Fibroblast of villous mesenchyme (primary cell): ENCODE measurements at places on chromosomes 1 and 21. TPM values are rescaled to one million over a fixed set of nuclear protein-coding genes. Genes with fewer than 3 reads are reported as not detected.

- no peak for DNase-seq
Measured at GRCh38 chr21:44392916-44393315, 39.5 kb downstream of the TRPM2 start.

DNA sequence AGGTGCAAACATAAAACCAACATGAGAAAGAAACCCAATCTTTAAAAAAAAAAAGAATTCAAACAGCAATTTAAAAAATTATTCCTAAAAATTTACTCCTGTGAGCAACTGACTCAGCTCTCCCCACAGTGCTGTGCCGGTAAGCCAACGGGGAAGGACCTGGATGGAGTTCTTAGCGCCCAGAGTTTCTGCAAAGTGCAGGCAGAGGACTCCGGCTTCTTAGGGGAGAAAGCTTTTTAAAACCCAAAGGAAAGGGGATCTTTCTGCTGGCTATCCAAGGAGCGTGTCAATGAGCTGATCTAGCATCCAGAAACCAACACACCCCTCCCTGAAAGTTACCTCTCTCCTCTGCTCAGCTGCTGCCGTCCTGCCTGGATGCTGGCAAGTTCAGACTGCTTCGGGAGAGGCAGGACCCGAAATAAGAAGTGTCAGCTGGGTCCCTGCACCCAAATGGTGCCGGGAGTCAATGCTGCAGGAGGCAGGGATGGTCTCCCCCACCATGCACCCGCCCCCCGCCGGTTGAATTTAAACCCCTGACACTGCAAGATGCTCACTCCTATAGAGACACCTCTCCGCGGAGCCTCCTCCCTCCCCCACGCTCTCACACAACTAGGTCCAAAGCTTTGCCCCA, 32.2 kb upstream of the H6PD start:
- peak; percentile 38 for DNase-seq

GRCh38 chr21:29033871-29034270, 9.4 kb downstream of the USP16 start:
- peak; percentile 36 for DNase-seq

Gene MATN1
- total RNA-seq, result not detected in 2 replicates

Gene KMO
- under 0.01 TPM in 1 of 2 replicates, not detected in the other for total RNA-seq

DNA sequence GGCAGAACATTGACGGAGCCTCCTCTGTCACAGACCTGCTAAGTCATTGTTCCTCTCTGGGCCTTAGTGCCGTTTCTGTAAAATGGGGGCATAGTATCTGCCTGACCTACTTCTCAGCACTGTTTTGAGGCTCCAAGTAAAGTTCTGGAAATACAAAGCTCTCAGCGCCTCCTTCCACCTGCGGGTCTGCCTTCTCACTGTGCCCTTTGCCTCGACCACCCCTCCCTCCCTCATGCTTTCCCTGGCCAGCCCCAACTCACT, 15.4 kb upstream of the WASF2 start:
- no peak for DNase-seq

- no peak for DNase-seq
Measured at GRCh38 chr21:24179110-24179509, 1428.2 kb downstream of the MRPL39 start.

DNA sequence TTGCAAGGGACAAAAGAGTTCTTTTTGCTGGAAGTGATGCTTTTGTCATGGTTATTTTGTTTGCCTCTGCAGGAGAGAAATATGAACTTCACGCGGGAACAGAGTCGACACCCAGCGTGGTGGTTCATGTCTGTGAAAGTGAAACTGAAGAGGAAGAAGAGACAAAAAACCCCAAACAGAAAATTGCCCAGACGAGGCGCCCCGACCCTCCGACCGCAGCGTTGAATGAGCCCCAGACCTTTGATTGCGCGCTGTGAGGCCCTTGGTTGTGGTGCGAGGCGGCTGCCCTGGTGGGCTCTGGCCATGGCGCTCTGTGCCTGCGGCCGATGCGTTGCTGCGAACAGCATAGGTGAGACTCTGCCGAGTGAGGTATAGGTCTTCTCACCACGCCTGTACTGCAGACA, 20.9 kb upstream of the NCMAP start:
- DNase-seq, result no peak

- DNase-seq, result no peak
Measured at GRCh38 chr1:117389284-117389683, 22.0 kb downstream of the MAN1A2 start.

Gene BEST4
- not detected in 2 replicates for total RNA-seq

DNA sequence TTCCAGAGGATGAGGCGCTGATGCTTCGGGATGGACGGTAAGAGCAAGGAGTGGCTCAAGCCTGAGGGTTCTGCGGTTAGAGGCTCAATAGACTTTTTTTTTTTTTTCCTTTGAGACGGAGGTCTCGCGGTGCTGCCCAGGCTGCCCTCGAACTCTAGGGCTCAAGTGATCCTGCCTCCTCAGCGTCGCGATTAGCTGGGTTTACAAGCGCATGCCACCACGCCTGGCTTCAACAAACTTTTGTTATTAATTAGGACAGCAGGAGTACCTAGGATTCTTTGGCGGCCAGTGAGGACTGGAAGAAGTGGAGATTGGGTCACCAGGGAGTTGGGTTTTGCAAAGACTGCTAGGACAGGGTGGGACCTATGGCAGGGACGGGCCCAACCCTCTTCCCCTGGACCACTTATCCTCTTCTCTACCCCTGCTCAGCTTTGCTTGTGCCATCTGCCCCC, 587 bp downstream of the SCNM1 start:
- DNase-seq, result peak; percentile 74

DNA sequence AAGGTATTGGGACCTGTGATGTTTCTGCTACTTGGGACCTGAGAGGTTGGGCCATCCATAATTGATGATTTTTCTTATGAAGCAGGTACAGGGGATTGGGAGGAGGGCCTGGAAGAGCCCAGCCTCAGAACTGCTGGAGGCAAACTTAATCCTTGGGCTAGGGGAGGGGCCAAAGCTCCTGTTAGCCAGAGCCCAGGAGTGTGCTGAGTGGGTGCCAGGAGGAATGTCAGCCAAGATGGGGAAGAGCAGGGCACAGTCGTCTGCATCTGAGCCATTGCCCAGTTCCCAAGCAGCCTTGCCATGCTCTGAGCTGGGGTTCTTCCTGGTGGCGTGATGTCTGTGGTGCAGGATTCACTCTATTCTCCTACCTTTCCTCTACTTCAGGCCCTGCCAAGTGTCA, 5.8 kb downstream of the MAPKAPK2 start:
- no peak for DNase-seq

DNA sequence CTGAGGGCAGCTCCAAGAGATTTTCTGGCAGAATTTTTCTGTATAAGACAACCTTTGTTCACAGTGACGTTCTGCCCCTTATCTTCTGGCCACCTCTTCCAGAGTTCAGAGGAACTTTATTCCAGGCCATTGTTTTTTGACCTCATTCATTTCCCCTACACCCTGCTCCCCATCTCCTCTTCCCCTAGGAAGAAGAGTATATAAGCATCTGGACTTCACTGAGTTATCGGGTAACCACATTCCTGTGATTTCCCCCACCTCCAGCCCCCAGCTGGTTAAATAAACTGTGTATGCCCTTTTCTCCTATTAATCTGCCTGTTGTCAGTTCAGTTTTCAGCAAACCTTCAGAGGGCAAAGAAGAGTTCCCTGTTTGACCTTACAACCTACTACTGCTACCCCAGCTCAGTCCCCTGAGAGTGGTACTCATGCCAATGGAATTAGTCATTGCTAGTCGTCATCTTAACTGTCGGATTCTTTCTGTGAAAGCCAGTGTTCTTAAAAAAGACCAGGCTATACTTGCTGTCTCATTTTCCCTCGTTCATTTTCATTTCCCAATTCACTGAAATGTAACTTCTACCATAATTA, 14.3 kb upstream of the ALG14 start:
- peak; percentile 87 for DNase-seq

DNA sequence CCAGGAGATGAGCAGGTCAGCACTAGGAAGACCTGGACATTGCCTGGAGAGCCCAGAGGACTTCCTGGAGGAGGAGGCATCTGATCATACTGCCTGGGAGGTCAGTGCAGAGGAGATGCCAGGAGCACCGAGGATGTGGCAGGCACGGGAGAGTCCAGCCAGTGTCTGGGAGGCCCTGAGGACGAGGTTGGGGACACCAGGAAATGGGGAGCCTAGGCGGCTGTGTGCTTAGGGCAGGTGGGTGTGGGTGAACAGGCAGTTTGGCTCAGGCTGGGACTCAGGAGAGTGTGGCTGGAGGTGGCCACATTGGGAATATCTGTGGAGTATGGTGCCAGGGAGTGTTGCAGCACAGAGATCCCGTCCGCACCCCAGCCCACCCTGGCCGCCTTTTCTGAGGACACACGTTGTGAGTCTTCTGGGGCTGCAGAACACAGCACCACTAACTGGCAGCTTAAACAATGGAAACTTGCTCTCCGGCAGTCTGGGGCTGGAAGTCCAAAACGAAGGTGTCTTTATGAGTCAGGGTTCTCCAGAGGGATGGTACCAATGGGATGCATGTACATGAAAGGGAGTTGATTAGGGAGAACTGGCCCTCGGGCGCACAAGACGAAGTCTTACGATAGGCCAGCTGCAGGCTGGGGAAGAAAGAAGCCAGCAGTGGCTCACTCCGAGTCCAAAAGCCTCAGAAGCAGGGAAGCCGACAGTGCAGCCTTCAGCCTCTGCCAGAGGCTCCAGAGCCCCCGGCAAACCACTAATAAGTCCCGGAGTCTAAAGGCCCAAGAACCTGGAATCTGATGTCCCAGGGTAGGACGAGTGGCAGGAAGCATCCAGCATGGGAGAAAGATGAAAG, 58.0 kb downstream of the FAAP20 start:
- no peak for DNase-seq

- DNase-seq, result no peak
Measured at GRCh38 chr1:41365320-41365633, 4.0 kb downstream of the FOXO6 start.

DNA sequence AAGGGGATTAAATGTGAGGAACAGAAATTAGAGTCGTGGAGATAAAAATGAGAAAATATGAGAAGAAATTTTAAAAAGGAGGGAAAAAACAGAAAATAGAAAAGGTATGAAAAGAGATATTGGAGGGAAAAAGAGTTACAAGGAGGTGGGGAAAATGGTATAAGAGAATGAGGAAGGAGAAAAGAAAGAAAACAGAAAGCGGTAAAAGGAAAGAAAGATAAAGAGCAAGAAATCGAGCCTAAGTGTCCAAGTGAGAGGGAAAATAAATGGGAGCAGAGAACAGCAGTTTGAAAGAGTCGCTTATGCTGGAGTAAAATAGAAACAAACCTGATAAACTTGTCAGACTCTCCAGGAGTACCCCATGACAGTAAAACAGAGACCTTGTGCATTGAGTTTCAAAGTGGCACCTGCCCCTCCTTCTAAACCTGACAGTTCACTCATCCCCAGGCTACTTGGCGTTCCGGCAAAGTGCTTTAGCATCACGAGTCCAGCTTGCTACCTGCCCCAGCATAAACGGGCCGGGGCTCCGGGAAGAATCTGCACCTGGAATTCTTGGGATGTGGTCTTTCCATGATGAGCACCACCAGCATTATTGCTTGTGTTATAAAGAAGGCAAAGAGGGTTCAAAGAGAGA, 585 bp downstream of the NEGR1 start:
- DNase-seq, result peak; percentile 14

GRCh38 chr1:187936667-187937066, 1107.9 kb downstream of the PLA2G4A start:
- DNase-seq, result no peak

Gene TMPRSS15
- total RNA-seq, result not detected in 2 replicates

- DNase-seq, result no peak
Measured at GRCh38 chr1:87864676-87865075, 536.0 kb downstream of the LMO4 start.

Gene CFHR5
- total RNA-seq, result not detected in 2 replicates

GRCh38 chr1:241423541-241424479, 66.8 kb upstream of the RGS7 start:
- peak; percentile 12 for DNase-seq

- DNase-seq, result peak; percentile 40
Measured at GRCh38 chr1:38076038-38076437, 29.4 kb upstream of the POU3F1 start.

GRCh38 chr1:114206392-114206791, 52.7 kb upstream of the SYT6 start:
- DNase-seq, result no peak

DNA sequence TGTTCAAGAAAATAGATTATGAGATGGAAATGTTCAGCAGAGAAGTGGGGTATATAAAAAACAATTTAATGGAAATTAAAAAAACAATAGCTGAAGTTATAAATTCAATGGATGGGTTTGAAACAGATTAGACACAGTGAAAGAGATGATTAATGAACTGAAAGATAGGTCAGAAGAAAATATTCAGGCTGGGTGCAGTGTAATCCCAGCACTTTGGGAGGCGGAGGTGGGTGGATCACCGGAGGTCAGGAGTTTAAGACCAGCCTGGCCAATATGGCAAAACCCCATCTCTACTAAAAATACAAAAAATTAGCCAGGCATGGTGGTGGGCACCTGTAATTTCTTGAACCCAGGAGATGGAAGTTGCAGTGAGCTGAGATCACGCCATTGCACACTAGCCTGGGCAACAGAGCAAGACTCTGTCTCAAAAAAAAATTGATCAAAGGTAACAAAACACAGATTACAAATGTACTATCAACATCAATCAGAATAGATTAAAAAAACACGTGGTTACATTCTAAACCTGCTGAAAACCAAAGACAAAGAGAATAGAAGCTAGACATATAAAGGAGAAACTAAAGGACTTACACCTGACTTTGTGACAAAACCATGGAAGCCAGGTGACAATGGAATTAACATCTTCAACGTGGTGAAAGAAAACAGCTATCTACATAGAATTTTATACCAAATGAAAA, 4.8 kb upstream of the SUMO3 start:
- no peak for DNase-seq

DNA sequence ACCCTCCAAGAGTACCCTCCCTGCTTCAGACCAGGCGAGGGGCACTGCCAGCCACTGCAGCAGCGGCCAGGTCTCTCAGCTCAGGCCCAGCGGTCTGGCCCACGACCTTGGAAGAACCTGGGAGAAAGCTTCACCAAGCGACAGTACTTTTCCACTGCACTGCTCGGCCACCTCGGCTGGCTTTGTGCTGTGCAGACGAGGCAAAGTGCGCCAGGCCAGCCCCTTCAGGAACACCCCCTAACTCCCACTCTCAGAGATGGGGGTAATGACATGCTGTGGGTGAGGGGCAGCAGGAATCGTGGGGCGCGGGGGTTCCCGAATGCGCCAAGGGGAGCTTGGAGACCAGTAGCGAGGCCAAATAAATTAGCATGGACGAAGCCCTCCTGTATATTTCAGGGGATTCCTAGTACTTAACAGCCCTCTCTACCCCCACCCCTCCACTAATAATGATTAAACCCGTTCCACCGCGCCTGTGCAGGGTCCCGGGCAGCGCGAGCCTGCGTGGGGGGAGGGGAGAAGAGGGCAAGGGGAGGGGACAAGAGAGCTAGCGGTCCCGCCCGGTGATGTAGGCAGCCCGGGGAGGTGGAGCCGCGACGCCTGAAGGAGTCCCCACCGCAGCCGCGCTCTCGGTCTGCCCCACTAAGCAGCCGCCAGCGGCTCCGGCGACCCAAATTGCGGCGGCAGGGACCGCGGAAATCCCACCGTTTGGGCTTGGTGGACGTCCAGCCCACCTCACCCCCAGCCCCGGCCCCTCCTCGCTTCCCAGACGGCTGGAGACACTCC, at the start of gene FAM43B:
Gene FAM43B, plus strand, starts transcription at position 629 of the 783 bp plus-strand sequence. CDS start 401 bp downstream, outside the sequence.
- peak; percentile 51 for DNase-seq

- DNase-seq, result no peak
Measured at GRCh38 chr1:65200411-65200810, 52.4 kb downstream of the AK4 start.
